ENCODE measurements at places on chromosomes 7 and 10.

- no peak for DNase-seq
These were observed 167.3 kb upstream of the C1GALT1 start for GRCh38 chr7:7014827-7015595.

DNA sequence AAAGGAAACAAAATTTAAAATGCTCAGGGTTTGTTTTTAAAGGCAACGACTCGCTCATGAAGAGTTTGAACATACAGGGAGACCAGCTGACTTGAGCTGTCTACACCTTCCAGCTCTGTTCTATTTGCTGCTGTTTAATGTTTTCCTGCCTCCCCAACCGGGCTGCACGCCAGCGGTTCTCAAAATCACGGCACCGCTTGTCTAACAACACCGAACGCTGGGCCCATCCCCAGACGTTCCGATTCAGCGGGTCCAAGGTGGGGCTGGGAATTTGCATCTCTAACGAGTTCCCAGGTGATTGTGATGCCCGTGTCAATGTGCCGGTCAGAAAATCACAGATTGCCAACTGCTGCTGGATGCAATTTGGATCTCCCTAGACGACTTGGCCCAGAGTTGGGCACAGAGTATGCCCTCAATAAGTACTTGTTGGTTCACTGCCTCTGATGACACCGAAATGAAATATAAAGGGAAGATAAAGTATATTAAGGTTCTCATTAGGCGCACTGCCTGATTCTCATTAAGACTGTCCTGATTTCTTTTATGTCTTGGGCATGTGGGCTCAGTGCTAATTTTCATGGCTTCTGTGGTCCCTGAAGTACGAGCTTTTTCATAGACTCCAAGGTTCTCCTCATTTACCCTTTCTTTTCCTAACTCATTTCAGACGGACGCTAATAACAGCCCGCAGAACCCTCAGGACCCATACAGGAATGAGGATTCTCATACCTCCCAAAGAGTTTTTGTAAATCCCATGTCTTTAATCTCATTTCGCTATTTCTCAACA is 28.5 kb downstream of the CELF2 start:
- DNase-seq: no peak

- DNase-seq: no peak
These were observed 11.6 kb downstream of the ADAMTS14 start for GRCh38 chr10:70683940-70684339.

DNA sequence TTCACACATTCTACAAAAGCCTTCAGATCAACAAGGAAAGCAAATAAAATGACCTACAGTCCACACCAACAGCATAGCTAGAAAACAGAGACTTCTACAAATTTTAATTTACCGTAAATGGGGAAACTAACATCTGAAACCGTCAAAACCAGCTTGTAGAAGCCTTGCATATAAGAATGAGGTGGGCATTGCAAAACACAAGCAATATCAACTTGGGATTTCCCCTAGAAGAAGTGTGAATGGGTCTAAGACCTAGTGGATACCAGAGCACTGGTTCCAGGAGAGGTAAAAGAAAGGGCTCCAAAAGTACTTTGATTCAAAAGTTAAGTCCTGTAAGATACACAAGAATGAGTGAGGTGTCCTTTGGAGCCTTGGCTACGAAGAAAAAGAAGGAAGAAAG is 18.7 kb downstream of the RTKN2 start:
- peak; percentile 32 for DNase-seq

- DNase-seq: no peak
These were observed 4.5 kb downstream of the MBL2 start for GRCh38 chr10:52768001-52768532.

DNA sequence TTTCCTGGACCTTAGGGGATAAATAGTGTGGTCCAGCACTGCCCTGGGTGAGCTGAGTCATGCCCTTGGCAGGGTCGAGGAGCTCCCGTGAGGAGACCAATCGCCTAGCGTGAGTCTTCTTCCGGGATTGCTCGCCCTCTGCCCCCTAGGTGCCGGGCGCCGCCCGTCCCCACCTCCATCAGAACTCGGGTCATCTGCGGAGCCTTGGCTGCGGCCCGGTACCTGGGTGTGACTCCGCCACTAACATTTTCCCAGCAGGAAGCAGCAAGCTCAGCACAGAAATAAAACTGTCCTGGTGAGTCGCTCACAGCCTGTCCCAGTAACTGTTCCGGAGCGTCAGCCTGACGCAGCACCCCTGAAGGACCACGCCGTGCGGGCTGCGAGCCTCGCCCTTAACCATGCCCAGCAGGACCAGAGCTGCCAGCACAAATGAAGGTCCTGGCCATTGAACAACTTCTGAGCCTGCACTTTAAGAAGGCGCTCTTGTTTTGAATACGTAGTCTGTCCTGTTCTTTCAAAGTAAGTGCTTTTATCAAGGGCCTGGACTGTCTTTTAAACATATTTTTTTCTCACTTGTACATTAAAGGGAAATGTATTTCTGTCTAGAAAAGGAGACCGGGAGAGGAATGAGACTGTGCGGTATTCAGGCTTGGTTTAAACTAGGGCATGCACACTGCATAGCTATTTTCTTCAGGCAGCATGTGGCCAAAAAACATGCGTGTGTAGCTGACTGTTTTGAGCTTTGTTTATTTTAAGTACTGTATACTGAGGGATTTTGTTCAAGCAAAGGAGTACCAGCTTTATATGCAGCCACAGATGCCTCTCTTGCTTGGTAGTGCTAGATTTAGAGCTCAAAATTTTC is 136.7 kb downstream of the HECW1 start:
- DNase-seq: no peak

DNA sequence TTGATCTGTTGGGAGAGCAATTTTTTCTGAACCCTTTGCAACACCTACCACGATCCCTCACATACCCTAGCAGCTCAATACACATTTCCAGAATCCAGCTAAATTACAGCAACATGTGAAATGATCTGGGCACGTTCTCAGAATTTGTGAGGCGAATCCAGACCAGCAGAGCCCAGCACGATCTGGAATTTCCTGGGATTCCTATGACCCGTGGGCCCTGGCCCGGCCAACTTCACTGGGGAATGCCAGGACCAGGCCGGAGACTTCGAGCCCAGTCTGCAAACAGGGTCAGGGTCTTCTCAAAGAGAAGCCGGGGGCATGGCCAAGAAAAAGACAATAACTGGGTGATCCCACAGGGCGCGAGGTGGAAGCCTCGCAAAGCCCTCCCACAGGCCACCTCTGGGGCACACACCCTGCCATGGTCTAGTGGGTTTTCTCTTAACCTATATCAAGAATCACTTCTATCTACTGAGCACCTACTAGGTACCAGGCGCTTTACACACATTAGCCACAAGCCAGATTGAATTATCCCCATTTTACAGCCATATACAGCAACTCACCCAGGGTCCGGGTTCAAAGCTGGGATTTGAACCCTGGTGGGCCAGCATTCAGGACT is 33.8 kb downstream of the FAM53B start:
- DNase-seq: no peak

DNA sequence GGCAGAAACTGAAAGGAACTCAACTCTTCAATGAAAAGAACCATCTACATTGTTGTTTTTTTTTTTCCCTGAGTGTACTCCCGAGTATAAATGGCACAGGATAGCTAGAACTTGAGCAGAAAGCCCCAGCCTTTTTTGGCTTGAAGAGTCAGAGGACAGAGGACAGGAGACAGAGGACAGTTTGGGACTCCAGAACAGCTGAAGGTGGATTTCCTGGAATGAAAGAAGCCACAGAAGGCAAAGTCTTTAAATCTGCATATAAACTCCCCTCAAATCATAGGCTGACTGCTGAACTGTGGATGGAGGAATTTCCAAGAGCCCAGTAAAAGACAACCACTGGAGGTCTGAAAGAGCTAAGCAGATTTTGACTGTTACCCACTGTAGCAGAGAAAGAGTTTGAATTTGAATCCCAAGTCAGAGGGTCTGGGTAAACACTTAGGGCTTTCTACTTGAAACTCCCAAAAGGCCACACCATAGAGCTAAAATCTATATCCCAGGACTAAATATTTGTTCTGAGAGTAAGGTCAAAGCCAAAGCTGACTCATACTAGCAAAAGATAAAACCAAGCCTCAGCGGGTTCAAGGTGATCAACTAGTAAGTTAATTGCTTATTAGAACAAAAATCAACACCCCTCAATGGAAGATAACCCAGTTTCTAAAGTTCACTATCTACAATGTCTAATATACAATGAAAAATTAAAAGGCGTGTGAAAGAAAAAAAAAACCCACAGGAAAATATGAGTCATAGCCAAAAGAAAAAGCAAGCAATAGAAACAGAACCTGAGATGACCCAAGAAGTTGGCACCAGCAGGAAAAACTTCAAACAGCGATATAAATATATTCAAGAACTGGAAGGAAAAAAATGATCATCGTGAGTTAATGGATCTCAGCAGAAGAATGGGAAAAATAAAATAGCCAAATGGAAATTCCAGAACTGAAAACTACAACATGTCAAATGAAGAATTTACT is 1.8 kb upstream of the OPN1SW start:
- DNase-seq: no peak

GRCh38 chr10:3741688-3742461 is 43.1 kb downstream of the KLF6 start:
- DNase-seq: no peak

DNA sequence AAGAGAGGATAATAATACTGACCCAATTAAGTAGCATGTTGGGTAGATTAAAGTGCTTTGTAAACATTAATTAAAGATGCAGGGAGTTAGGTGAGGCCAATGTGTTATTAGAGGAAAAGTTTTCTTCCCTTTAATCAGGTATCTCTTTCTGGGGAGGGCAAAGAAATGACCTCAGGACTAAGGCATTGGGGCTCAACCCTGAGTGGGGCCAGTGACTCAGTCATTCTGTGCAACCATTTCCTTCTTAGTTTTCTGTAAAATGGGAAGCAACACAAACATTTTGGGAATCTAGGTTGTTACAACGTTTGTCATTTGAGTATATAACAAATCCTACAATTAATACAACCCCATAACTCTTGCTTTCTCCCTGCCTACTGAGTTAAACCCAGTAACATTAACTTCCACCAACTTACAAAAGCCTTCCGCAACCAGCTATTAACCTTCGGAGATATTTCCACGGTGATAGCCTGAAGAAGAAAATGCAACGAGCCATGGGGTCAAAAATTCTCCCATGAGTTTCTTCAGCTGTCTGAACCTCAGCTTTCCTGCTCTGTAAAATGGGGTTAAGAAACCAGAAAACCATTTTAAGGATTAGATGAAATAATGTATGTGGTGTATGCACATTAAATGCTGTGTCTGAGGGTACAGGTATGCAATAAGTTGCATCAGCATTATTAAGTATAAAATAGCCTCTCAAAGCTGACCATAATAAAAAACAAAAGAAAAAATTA is 965 bp upstream of the PROSER2 start:
- DNase-seq: peak; percentile 41

All from suppressor macrophage treated with lipopolysaccharide for 1 hour (primary cell).